Activated T-cell treated with anti-CD3 and anti-CD28 coated beads, Interleukin-2, amount 50 U/mL, for 48 hours (primary cell): ENCODE measurements at places on chromosomes 1 and 21.

DNA sequence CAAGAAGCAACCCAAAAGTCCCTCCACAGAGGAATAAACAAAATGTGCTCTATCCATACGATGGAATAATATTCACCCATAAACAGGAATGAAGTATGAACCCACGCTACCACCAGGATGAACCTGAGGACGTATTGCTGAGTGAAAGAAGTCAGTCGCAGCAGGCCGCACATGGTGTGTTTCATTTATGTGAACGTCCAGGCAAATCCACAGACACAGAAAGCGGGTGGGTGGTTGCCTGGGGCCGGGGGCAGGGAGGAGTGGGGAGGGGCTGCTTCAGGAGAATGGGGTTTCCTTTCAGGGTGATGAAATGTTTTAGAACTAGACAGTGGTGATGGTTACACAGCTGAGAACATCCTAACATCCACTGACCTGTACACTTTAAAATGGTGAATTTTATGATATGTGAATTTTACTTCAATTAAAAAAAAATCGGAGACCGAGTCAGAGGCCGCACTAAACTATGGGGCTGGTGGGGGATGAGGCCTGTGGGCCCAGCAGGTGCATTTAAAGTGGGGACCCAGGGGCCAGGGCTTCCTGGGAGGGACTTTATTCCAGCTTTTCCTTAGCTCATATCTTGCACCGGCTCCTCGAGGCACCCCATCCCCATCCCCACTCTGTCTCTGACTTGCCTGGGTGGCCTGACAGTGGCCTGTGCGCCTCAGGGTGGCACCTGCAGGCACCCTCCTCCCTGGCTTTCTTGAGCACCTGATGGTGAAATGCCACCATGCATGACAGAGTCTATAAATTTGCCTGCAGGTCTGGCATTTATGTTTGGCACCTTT, 392.6 kb upstream of the VAMP3 start:
- DNase-seq: no peak

GRCh38 chr1:47624531-47624930, 186.7 kb downstream of the FOXD2 start:
- no peak for DNase-seq

DNA sequence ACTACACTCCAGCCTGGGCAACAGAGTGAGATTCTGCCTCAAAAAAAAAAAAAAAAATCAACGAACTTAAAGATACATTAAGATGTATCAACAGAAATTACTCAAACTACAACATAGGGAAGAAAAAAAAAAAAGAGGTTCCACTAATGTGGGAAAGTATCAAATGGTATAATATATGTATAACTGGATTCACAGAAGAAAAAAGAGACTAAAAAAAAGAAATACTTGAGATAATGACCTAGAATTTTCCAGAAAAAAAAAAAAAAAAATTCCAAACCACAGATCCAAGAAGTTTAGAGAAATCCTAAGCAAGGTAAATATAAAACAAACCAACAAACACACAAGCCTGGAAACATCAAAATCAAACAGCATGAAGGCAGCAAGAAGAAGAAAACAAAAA, 45.5 kb downstream of the EIF4G3 start:
- no peak for DNase-seq

DNA sequence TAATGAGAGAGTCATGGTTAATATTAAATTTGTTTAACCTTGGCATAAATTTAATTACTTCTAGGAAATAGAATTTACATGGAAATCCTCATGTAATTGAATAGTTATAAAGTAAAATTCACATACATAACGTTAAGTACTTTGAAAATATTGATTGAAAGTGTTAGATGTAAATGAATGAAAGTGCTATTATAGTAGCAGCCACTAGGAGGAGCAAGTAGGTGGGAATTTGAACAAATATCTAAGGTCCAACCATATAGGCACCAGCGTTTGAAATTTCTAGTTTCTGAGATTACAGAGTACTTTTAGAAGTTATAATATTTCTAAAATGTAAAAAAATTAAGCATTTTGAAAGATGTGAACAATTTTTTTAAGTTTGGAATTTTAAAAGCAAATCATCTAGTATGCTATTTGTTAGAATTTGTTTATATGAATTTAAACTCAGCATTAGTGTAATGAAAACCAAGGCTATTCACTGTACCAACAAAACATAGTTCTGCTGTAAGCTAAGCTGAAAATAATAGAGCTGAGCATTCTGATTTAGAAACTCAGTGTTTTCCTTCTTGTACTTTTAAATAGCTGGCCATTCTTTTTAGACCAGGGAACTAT, 3.3 kb downstream of the B3GALT2 start:
- no peak for DNase-seq

DNA sequence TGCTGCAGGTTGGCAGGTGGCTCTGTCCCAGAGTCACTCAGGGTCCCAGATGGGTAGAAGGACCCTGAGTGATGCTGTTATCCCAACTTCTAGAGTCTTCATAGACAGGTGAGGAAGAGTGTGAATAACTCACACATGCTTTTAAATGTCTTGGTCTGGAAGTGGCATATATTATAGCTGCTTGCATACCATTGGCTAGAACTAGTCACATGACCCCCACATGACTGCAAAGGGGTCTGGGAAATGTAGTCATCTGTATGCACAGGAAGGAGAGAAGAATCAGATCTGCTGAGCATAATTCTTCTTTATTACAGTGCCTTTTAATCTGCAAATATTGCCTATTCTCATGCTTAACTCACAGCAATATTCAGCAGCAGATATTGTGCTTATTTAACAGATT, 28.2 kb upstream of the KLHDC7A start:
- no peak for DNase-seq

DNA sequence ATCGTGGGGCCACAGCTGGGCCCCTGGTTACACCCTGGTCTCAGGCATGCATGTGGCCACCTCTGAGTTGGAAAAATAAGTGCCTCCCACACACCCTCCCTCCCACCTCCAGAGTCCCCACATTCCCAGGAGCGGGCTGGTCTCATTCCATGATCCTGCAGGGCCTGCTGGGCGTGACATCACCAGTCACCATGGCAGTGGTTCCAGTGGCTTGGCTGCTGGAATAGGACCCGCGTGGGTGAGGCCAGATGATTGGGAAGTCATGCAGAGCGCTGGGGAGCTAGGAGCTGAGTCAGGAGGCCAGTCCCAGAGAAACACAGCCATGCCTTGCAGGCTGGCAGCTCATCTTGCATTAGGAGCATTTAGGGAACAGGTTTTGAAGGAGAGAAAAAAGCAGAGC, 125.4 kb upstream of the TMEM51 start:
- no peak for DNase-seq

DNA sequence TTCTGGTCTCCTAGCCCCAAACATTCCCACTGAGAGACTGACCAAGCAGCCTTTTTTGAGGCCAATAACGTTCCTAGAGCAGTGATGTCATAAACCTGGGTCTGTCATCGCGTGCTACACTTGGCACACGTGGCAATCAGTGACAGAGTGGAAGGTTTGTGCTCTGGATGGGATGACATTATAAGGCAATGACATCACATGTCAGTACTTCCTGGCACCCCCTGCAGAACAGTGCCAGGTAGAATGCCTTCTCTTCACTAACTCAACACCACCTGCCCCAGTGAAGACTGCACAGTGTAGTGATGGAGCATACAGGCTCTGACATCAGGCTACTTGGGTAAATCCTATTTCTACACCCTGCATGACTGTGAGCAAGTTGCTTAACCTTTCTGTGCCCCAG, 5.4 kb upstream of the ZNF648 start:
- no peak for DNase-seq

- DNase-seq: no peak
These were observed 125.9 kb upstream of the GREM2 start for GRCh38 chr1:240737766-240738265.

GRCh38 chr21:34613679-34614627, 960 bp downstream of the RCAN1 start:
- peak; percentile 29 for DNase-seq

DNA sequence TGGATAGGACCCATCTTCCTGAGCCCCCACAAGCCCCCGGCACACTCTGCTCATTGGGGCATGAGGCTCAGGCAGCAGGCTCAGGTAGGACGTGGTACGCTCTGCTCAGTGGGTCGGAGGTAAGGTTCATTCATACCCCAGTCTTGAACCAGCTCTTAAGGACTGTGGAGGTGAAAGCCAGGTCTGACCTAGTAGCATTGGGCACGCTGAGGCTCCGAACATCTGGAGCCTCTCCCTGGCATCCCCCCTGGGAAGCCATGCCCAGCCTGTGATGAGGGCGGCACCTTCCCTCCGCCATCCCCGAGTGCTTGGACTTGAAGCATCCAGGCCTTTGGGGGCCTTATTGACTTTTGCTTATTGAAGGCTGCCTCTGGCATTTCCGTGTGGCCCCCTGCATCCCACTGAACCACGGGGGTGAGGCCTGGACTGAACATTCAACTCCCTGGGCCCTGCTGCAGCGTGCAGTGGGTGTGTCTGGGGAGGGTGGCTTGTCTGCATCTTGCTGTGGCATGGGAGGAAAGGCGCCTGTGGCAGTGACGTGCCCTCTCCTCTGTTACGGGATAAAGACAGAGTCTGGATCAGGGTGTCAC, 50.0 kb downstream of the FAAP20 start:
- no peak for DNase-seq

DNA sequence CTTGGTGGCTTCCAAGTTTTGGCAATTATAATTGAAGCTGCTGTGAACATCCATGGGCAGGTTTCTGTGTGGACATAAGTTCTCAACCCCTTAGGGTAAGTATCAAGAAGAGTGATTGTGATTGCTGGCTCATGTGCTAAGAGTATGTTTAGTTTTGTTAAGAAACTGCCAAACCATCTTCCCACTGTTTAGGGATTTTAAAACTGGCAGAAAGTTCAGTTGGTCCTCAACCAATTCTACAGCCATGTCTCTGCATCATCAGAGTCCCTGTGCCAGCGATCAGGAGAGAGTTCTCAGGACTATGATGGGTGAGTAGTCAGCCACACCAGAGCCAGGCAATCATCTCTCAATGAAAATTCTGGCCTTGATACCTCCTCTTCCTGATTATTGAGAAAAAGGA, 193.8 kb downstream of the ZC3H11B start:
- no peak for DNase-seq

DNA sequence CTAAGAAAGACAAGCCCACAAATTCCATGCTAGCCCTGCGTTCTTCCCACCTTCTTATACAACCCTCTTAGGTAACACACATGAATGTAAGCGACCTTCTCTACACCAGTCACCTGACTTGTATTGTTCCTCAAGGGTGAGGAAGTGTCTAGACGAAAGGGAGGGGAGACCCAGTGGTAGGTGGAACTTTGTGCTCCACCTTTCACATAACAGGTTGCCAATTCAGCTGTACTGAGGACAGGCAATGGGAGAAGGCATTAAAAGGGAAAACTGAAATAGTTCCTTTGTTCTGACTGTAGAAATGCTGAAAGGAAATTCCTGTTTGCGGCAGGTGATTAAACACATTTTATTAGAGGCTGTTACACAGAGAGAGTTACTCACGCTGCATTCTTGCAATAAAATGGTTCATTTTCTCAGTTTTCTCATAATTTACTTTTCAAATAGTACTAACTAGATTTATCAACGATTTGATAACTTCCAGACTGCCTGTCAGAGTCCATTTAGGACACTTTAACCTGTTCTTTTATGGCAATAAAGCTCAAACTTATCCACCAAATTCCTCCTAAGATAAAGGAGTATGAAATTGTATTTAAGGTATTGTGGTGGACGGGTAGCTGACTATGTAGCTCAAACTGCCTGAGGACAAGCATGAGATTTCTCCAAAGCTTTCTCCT, 17.8 kb upstream of the CHRM3 start:
- DNase-seq: no peak

DNA sequence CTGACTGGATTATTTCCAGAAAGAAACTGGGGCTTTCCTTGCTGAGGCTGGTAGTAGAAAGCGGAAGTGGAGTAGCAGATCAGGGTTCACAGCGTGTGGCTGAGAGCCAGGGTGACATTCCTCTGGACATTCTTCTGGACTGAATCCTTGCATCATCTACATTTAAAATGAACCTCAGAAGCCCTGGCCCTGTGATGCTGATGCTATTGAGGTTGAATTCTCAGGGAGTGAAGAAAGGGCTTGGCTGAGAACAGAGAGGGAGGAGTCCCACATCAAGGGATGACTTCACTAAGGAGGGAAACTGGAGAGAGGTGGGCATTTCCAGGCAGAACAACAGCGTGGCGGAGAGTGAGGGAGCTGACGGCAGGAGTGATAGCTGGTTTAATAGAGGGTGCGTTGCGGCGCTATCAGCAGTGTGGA, 102.3 kb upstream of the LMO4 start:
- no peak for DNase-seq

DNA sequence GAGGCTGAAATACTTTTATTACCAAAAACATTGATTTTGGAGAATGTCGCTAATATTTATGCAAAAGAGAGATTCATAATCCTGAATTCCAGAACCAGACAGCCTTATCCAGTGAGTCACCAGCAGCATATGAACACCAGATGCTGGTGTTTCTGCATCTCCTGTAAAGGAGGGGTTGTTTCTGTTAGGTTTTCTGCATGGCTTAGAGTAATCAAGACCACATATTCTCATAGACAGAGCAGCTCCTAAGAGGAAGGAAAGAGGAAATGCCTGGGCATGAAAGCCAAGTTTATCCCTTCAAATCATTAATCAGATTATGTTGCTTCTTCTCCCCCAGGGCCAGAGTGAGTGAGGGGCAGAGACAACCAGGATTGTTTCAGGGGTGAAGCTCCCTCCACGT, 86.2 kb downstream of the NGF start:
- DNase-seq: no peak

GRCh38 chr1:53046930-53047329, 15.1 kb upstream of the PODN start:
- DNase-seq: no peak

GRCh38 chr21:44057960-44058651, 46.0 kb downstream of the TRAPPC10 start:
- DNase-seq: peak; percentile 75

- peak; percentile 38 for DNase-seq
These were observed 20.8 kb upstream of the C1orf159 start for GRCh38 chr1:1136547-1137230.

GRCh38 chr1:211965108-211965805, 70.1 kb downstream of the INTS7 start:
- DNase-seq: no peak

DNA sequence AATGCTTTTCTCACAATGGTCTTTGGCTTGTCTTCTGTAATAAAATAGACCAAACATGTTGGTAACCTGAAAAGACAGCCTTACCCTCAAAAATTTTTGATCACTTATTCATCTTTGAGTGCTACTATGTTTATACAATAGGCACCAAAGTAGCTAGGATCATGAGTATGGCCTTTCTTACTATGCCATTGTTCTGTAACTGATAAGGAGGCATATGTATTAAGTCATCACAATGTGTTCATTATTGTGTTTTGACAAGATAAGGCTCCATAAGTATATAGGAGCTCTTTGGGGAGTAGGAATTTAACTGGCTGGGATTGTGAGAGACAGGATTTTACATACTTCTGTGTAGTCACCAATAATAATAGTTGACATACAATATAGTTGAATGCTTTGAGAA, 675 bp downstream of the TMCO2 start:
- DNase-seq: no peak

GRCh38 chr1:13860031-13860430, 160.0 kb downstream of the PRDM2 start:
- no peak for DNase-seq

DNA sequence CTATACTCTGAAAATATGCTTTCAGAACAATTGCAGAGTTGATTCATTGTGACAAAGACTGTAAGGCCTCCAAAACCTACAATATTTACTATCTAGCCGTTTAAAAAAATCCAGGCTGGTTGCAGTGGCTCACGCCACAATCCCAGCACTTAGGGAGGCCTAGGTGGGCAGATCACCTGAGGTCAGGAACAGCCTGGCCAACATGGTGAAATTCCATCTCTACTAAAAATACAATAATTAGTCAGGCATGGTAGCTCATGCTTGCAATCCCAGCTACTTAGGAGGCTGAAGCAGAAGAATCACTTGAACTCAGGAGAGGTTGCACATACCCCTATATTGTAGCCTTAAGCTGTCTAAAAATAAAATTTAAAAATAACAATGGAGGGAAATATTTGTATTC, 5.3 kb upstream of the TFF2 start:
- no peak for DNase-seq
